Stimulated activated CD4-positive, alpha-beta T cell treated with anti-CD3 and anti-CD28 coated beads, Interleukin-1b, Interleukin-23, amount 100 ng/mL, for 1 hour (primary cell): ENCODE measurements at places on chromosomes 11 and 22.

DNA sequence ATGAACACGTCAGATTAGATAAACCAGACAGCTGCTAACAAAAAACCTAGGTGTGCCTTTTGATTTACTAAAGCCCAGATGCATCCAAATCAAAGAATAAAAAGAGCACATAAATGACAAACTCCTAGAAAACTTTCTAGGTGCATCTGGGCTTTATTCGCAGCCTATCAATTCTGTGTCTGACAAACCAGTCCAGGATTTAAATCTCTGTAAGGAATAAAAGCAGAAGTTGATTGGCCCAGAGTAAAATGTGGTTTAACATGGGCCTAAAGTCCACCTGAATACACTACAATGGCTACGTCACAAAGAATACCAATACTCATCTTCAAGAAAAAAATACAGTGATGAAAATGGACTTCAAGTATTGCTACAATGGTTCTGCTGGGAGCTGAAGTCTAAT is 66.8 kb downstream of the SOX6 start:
- no peak for DNase-seq

DNA sequence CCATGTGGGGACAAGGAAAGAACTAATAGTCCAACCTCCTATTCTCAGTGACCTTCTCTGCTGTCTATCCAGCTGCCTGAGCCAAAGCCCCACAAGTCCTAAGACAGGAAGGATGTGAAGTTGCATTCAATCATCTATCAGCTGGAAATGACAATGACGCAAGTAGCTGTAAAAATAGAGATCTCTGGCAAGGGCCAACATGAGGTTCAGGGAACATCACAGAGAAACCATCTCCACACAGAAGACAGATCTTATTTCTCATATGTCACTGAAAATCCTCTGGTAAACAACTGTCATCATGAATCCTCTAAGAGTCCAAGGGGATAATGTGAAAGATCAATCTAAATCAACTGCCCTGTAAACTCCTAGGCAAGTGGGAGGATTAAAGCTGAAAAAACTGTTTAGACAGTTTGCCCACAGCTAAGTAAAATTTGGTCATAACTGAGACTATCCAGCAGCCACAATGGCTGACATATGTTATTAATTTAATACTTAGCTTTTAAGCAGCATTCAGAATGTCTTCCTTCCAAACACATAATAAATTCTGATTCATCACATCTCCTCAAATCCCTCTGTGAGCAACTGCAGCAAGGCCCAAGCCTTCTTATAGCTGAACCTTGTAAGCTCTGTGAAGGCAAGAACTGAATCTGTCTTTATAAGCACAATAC is 52.1 kb downstream of the ALG9 start:
- no peak for DNase-seq

- DNase-seq: no peak
These were observed 99.1 kb downstream of the GAB2 start for GRCh38 chr11:78318321-78319114.

DNA sequence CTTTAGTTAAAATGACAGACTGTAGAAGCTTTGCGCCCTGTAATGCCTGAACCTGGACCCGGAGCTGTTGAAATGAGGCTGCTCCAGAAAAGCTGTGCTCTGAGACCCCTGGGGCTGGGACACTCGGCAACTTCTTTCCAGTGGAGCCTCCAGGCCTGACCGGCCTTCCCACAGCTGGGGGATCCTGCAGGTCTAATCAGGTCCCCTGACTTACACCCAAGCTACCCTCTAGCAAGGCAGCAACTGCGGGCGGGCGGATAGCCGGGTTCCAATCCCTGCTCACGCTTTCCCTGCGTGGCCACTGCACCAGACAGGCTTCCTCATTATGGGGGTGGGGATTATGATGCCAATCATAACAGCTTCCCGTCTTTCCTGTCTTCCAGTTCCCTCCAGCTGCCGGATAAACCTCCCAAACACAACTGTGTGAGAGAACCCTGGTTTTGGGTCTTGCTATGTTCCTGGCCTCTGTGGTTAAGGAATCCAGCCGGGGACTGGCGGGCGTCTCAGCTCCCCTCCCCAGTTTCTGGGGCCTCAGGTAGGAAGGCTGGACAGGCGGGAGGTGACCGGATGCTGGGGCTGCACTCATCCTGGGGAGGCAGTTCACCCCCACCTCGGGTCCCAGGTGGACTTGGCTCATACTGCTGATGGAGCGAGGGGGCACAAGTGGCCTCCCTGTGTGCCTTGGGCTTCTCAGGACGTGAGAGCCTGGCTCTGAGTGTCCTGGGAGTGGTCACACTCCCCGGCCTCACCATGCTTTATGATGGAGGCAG is 38.6 kb downstream of the PARVG start:
- no peak for DNase-seq

DNA sequence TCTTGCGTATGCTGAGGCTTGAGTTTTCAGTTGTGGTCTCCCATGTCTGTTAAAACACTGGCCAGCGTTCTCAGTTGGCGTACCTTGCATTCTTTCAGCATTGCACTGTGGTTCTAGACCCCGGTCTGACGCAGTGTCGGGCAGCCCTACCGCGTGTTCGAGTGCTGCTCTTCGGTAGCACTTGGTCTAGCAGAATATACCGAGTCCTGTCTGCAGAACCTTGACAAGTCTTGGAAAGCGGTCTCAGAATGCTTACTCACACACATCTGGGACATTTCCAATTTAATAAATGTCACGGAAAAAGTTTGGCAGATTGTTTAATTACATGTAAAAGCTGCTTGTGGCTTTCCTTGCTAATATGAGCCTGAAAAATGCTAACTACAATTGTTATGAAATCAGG is 32.6 kb downstream of the PPFIA1 start:
- no peak for DNase-seq

- DNase-seq: no peak
These were observed 12.4 kb downstream of the CRELD2 start for GRCh38 chr22:49930596-49931412.

GRCh38 chr11:72840780-72841179 is 26.6 kb downstream of the ATG16L2 start:
- no peak for DNase-seq

GRCh38 chr11:6834021-6834420 is 11.5 kb upstream of the OR10A5 start:
- no peak for DNase-seq

DNA sequence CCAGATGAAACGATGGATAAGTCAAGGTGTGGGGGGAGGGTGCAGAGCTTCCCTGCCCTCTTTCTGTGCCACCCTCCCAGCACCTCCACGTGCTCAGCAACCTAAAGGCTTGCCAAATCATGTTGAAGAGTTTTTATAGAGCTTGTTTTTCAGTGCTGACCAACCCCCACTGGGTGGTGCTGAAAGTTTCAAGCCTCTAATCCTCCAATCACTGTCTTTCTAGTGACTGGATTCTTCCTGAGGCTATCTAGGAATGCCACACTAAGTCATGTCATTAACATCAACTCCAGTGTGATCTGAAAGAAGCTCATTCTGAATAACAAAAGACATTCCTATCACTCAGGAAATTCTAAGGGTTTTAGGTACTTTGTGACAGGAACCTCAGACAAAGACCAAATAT is 382.6 kb downstream of the DYNC2H1 start:
- DNase-seq: no peak

DNA sequence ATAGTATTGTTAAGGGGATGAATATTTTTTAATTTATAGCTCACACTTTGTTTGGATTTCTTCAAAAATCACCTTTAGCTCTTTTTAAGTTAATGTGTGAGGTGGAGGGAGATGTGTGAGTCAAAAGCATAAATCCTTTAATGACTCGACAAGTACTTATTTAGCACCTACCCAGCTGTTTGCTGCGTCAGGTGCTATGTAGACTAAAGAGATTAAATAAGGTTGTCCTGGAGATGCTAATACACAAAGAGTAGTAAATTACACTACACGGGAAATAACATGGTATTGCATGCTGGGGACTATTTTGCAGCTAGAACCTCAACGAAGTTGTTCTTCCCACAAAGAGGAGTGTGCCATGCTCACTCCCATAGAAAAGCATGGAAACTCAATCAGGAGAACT is 583.3 kb upstream of the TENM4 start:
- no peak for DNase-seq
